ENCODE measurements at places on chromosomes 12 and 14.

- ATAC-seq = no peak
These were observed 39.7 kb downstream of the PPTC7 start for GRCh38 chr12:110543252-110543959.

- no peak for ATAC-seq
These were observed 10.8 kb downstream of the TMEM52B start for GRCh38 chr12:10189653-10190052.

DNA sequence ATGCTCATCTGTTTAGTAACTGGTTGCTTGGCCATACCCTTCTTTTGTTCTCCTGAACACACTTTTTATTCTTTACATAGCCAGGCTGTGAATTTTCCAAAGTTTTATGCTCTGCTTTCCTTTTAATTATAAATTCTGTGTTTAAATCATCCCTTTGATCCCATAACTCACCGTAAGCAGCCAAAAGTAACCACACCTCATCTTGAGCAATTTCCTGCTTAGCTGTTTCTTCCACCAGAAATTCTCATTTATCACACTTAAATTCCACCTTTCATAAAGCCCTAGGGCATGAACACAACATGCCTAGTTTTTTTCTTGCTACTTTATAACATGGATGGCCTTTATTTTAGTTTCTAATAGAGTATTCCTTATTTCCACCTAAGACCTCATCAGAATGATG lies 510.7 kb downstream of the C12orf50 start:
- ATAC-seq = no peak

DNA sequence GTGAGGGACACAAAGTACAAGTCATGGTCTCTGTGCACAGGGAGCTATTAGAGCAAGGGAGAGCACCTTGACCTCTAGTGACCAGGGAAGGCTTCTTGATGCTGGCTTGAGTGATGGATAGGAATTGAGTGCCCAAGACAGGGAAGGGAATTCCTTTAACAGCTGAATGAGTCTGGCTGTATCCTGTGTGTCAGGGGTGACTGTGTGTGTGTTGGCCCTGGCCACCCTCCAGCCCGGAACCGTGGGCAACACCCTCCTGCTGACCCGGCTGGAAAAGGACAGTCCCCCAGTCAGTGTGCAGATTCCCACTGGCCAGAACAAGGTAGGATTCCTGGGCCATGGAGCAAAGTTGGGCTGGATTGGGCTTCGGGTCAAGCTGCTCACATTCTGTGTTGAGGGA lies 5.5 kb upstream of the PFDN5 start:
- ATAC-seq = no peak

Measured in activated CD4-positive, CD25-positive, alpha-beta regulatory T cell treated with anti-CD3 and anti-CD28 coated beads, Interleukin-2, amount 50 U/mL, for 24 hours (primary cell).